ENCODE measurements at places on chromosomes 13 and 19.

DNA sequence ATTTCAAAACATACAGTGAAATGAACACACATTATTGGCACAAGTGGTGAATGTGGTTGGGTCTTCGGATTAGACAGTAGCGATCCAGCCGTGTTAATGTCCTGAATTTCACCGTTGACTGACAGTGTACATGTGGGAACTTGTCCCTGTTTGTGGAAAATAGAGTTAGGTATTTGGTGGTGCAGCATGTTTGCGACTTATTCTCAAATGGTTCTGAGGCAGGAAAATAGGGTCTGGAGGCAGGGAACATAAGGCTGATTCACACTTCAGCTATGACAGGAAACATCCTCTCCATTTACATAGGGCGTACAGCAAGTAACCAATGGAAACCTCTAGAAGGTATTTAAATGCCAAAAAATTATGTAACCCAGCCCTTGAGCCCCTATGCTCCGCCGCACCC, 4.2 kb downstream of the LGALS7B start:
- DNase-seq, result no peak

DNA sequence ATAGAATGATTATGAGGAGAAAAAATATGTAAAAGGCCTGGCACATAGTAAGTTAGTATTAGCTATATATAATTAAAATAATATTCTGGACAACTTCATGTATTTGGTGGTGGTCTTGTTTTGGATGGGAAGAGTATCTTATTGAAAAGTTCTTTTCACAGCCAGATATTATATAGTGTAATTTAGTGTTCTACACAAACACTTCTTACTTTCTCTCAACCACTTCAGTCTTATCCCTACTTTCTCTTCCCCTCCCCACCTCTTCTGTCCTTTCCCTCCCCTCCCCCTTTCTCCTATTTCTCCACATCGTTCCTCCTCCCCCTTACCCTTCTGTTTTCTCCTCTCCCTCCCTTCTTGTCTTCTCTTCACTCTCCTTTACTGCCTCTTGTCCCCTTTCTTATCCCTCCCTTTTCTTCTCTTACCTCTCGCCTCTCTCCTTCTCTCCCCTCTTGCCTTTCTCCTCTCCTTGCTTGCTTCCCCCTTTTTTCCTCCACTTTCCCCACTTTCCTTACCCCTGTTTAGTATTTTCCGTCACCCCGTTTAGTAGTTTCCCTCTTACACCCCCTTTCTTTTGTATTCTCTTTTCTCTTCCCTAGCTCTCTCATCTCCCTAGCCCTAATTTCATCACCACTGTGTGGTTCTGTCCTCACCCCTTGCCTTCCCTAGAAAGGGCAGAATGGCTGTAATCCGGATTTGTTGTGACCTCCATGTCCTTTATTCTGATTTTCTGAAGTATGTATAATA, 107.2 kb upstream of the MLNR start:
- no peak for DNase-seq

DNA sequence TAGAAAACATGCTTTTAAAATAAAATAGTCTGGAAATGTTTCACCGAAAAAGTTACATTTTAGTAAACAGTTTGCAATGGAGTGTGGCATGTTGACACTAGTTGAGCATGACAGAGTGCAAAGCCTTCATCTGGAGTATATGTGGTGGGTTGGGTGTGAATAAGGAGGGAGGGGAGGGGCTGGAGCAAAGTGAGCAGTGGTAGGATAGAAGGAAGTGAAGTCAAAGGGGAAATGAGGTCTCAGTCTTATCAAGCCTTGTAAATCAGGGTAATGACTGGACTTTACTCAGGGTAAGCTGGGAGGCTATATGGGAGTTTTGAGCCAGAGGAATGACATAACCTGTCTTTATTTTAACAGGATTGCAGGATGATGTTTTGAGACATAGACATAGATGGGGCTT, 222.8 kb downstream of the PCDH20 start:
- DNase-seq, result no peak

GRCh38 chr13:48220592-48220980, 12.4 kb upstream of the ITM2B start:
- no peak for DNase-seq

- DNase-seq, result no peak
Measured at GRCh38 chr19:33317517-33317916, 15.2 kb upstream of the CEBPA start.
